ENCODE measurements at places on chromosomes 3 and 15. TPM values are rescaled to one million over a fixed set of nuclear protein-coding genes. Genes with fewer than 3 reads are reported as not detected.
A peak's percentile ranks its signal among the peaks of the same experiment; 100 is the strongest.

P2RY14 gene
- total RNA-seq = not detected

DNA sequence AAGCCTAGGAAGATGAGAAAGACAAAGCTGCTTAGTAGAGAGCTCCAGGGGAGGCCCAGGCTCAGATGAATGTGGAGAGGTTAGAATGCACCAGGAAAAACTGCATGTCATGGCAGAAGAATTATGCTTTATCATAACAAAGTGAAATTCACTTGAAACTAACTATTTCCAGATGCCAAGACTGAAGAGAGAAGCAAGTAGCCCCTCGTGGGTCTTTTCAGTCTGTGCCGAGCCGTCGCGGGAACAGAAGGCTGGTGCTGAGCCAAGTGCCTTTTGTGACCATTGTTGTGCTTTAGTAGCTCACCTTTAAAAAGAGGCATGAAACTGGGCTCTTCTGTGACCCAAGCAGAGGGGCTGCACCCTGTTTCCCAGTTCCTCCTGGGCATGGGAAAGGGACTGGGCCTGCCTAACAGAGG is 73.2 kb downstream of the CHDH start:
- no peak overlapping the region for H3K27ac ChIP-seq
- no peak overlapping the region for H3K4me3 ChIP-seq
- no peaks in the 10 kb centered on the region for H3K4me1 ChIP-seq

DNA sequence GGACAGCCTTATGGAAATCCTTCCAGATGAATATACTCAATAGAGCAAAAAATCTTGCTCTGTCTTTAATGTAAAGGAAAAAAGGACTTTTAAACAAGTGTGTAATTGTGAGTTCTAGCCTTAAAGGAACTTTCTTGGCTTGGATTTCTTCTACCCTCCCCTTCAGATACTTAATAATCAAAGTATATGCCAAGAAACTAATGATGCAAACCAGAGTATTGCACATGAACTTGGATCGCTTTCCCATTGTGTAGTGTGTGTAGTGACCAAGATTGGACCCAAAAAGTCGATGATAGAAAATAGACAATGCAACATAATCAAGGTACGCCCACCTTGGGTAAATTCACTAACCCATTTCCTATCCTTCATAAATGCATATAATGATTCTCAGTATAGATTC is 123.8 kb downstream of the TIGIT start:
- H3K4me3 ChIP-seq = no peak overlapping the region
- DNase-seq = no peak
- no peaks in the 10 kb centered on the region for H3K27me3 ChIP-seq
- no peaks in the 10 kb centered on the region for H3K4me1 ChIP-seq
- H3K36me3 ChIP-seq = no peaks in the 10 kb centered on the region
- H3K27ac ChIP-seq = no peak overlapping the region

DNA sequence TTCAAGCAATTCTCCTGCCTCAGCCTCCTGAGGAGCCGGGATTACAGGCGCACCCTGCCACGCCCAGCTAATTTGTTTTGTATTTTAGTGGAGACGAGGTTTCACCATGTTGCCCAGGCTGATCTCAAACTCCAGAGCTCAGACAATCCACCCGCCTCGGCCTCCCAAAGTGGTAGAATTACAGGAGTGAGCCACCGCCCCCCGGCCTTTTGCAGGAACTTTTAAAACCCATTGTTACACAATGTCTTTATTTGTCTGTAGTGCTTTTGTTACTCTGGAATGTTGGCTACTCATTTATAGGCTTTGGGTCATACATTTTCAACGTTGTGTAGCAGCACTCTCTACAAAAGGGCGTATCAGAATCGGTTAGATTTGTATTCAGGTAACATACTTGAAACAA is 499.1 kb downstream of the ROBO2 start:
- DNase-seq = no peak
- no peaks in the 10 kb centered on the region for H3K27me3 ChIP-seq
- H3K36me3 ChIP-seq = no peaks in the 10 kb centered on the region
- no peak overlapping the region for H3K4me3 ChIP-seq

DNA sequence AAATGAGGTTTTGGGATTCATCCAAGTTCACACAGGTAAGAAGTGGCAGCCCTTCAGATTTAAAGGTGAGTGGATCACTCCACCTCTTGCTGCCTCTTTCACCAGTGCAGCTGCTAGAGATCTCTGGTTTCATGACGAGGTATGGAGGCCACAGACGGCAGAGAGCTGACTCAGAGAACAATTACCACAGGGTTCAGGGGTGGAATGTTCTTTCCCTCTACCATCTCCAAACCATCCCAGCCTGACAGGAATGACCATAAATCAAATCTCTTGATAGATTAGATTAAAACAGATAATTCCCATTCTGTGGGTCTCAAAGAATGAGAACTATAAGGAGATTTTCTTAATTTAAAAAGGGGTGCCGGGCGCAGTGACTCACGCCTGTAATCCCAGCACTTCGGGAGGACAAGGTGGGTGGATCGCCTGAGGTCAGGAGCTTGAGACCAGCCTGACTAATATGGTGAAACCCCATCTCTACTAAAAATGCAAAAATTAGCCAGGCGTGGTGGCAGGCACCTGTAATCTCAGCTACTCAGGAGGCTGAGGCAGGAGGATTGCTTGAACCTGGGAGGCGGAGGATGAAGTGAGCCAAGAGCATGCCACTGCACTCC is 174.2 kb upstream of the ATP11B start:
- peaks cover 4% of the 10 kb centered on the region for H3K27me3 ChIP-seq
- DNase-seq = no peak
- H3K4me1 ChIP-seq = no peaks in the 10 kb centered on the region
- H3K4me3 ChIP-seq = no peak overlapping the region

DNA sequence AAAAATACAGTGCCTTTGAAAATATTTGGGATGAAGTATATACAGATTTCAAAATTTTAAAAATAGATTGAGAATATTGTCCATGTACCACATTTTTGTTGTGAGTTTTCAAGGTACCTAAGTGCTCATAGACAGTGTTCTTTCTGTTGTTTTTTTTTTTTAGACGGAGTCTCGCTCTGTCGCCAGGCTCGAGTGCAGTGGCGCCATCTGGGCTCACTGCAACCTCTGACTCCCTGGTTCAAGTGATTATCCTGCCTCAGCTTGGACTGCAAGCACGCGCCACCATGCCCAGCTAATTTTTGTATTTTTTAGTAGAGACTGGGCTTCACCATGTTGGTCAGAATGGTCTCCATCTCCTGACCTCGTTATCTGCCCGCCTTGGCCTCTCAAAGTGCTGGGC is 223.9 kb downstream of the MCTP2 start:
- H3K27me3 ChIP-seq = no peaks in the 10 kb centered on the region
- no peak overlapping the region for H3K4me3 ChIP-seq
- no peaks in the 10 kb centered on the region for H3K4me1 ChIP-seq
- no peak overlapping the region for H3K27ac ChIP-seq
- no peak for DNase-seq
- no peaks in the 10 kb centered on the region for H3K36me3 ChIP-seq

LRCH3 gene
- total RNA-seq = 71.2 TPM

DNA sequence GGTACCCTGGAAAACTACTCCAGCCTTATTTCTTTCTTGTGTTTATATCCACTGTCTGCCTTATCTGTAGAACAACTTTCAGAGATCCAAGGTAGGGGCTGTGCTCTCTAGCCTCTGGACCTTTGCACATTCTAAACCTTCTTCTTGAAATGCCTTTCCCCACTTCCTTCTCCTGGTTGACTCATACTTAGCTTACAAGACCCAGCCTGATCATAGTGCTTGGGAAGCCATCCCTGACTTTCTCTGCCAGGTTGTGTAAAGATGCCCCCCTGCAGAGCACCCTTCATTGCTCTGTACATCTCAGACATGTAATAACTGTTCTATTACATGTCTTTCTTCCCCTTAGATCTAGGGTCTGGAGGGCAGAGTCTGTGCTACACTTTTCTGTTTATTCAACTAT is 50.1 kb downstream of the PPM1L start:
- H3K27me3 ChIP-seq = no peaks in the 10 kb centered on the region
- no peak for DNase-seq
- H3K4me3 ChIP-seq = no peak overlapping the region
- no peaks in the 10 kb centered on the region for H3K4me1 ChIP-seq
- H3K36me3 ChIP-seq = no peaks in the 10 kb centered on the region

LRRC31 gene
- total RNA-seq = not detected

GRCh38 chr15:67156834-67157233 is 91.4 kb downstream of the SMAD3 start:
- H3K4me1 ChIP-seq = peaks cover 24% of the 10 kb centered on the region
- no peak for DNase-seq
- H3K27ac ChIP-seq = no peak overlapping the region
- no peak overlapping the region for H3K4me3 ChIP-seq
- H3K36me3 ChIP-seq = no peaks in the 10 kb centered on the region
- no peaks in the 10 kb centered on the region for H3K27me3 ChIP-seq

- H3K4me3 ChIP-seq = no peak overlapping the region
- H3K4me1 ChIP-seq = no peaks in the 10 kb centered on the region
- no peaks in the 10 kb centered on the region for H3K27me3 ChIP-seq
- no peaks in the 10 kb centered on the region for H3K36me3 ChIP-seq
- no peak overlapping the region for H3K27ac ChIP-seq
- DNase-seq = no peak
These were observed 55.0 kb upstream of the SNRPN start for GRCh38 chr15:24899795-24900194.

DNA sequence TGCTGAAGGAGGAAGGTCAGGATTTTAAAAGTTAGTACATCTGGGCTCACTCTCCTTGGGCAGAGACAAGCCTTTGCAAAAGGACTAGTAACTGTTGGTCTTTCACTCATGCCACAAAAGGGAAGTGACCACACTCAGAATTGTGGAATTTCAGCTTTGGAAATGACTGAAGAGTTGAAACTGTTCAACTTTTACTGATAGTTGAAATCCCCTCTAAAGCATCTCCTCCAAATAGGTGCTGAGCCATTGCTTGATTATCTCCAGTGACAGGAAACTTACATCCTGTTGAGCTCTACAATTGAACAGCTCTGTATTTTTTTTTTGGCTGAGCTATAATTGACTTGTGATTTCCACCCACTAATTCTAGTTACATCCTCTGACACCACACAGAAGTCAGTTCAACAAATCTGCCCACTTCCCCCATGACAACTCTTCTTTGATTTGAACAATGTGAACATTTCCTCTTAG is 254.8 kb upstream of the TPRG1 start:
- H3K27me3 ChIP-seq = no peaks in the 10 kb centered on the region
- no peak overlapping the region for H3K27ac ChIP-seq
- peak; percentile 37 for DNase-seq
- H3K4me3 ChIP-seq = no peak overlapping the region

GRCh38 chr3:95123104-95123503 is 1060.2 kb downstream of the NSUN3 start:
- DNase-seq = no peak
- no peaks in the 10 kb centered on the region for H3K27me3 ChIP-seq
- H3K4me1 ChIP-seq = no peaks in the 10 kb centered on the region
- H3K36me3 ChIP-seq = no peaks in the 10 kb centered on the region

CCDC51 gene
- total RNA-seq = 9.8 TPM

DNA sequence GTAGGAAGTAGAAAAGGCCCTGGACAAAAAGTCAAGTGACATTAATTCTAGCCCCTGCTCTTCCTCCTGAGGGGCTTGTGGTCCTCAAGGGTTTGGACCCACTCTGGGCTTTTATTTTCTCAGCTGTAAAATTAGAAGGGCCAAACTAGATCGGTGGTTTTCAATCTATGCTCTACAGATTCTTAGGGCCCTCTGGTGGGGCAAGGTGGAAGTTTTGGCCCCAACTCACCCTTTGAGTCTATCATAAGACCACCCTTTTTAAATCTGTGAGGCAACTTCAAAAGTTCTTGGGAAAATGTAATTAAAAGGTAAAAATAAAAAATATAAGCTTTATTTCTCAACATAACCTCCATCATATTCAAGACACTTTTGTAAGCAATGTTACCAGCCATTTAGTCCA is 25.6 kb upstream of the CFAP161 start:
- peak; percentile 49 for DNase-seq
- no peak overlapping the region for H3K27ac ChIP-seq
- H3K36me3 ChIP-seq = no peaks in the 10 kb centered on the region

RHOV gene
- 0.18 TPM for total RNA-seq

C3orf80 gene
- total RNA-seq = not detected

- H3K27me3 ChIP-seq = peaks cover 2% of the 10 kb centered on the region
- no peaks in the 10 kb centered on the region for H3K4me1 ChIP-seq
- no peak overlapping the region for H3K4me3 ChIP-seq
- H3K36me3 ChIP-seq = no peaks in the 10 kb centered on the region
- no peak overlapping the region for H3K27ac ChIP-seq
These were observed 81.4 kb upstream of the CFAP20DC start for GRCh38 chr3:59131016-59131766.

GRCh38 chr15:85274315-85275050 is 105.9 kb upstream of the AKAP13 start:
- no peak for DNase-seq
- no peaks in the 10 kb centered on the region for H3K36me3 ChIP-seq
- H3K4me1 ChIP-seq = no peaks in the 10 kb centered on the region
- peaks cover 2% of the 10 kb centered on the region for H3K27me3 ChIP-seq

DNA sequence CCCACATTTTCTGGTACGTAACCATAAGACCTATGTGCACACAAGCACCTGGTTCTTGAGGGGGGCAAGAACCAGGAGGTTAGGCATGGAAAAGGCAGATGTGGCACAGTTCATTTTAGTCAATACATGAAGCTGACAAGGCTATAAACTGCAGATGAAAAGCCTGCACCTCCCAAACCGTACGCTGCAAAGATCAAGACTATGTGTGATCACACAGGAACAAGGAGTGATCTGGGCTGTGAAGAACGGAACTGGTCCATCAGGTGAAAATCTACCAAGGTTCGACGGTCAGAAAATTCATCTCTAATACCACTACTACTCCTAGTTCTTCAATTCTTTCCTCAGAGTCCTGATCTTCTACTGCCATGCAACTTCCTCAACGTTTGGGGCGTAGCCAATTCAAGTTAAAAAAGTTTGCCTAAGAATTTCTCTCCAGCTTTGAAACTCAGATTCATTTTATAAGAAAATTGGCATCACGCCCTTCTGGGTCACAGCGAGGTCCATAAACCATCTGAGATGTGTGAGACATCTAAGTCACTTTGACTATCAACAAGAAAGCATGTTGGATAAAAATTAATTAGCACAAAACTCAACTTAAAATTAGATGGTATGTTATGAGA is 41.9 kb downstream of the PLD1 start:
- H3K4me3 ChIP-seq = no peak overlapping the region
- peaks cover 16% of the 10 kb centered on the region for H3K4me1 ChIP-seq
- no peak overlapping the region for H3K27ac ChIP-seq
- no peaks in the 10 kb centered on the region for H3K27me3 ChIP-seq
- no peaks in the 10 kb centered on the region for H3K36me3 ChIP-seq
- DNase-seq = peak; percentile 63

GOLGA8M gene
- 1.6 TPM for total RNA-seq

DNA sequence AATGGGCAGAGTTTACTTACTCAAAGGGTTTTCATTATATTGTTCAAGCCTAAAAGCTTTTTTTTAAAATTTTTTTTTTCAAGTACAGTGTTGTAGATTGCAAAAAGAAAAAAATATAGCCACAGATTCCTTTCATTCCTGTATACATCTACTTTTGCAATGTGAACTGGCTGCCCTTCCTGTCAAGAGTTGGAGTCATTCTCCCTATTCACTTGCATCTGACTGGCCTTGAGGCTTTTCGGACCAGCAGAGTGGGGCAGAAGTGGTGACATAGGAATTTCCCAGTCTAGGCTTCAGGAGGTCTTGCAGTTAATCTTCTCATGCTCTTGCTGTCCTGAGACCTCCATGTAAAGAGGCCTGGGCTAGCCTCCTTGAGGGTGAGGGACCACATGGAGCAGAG is 218.3 kb upstream of the CFAP20DC start:
- H3K27ac ChIP-seq = no peak overlapping the region
- no peaks in the 10 kb centered on the region for H3K4me1 ChIP-seq
- no peak overlapping the region for H3K4me3 ChIP-seq
- DNase-seq = no peak
- H3K36me3 ChIP-seq = no peaks in the 10 kb centered on the region

- peaks cover 19% of the 10 kb centered on the region for H3K4me1 ChIP-seq
- H3K36me3 ChIP-seq = no peaks in the 10 kb centered on the region
- H3K4me3 ChIP-seq = no peak overlapping the region
- H3K27me3 ChIP-seq = no peaks in the 10 kb centered on the region
These were observed 212.5 kb upstream of the GADL1 start for GRCh38 chr3:31106912-31107311.

KNG1 gene
- total RNA-seq = not detected

CACNA1D gene
- total RNA-seq = not detected

Measured in endothelial cell of umbilical vein (primary cell).